Cerebellum (tissue), 4 donors: ENCODE measurements at places on chromosomes 1 and 21.

DNA sequence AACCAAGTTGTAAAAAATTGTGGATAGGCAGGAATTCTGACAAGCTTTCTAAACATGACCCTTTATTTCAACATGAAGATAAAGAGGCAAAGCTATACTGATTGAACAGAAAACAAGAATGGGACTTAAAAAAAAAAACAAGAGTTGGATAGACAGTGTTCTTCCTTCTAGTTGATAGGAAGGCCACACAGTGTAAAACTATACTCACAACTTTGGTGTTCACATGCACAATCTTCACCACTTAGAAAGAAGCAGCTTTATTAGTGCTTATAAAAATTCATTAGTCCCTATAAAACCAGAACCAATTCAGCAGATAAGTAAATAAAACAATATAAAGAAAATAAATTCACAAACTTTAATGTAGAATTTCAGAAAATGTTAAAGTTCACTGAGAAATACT is 101.8 kb downstream of the AKT3 start:
- DNase-seq = no peak

GRCh38 chr1:1684031-1684681 is 8.4 kb downstream of the SLC35E2B start:
- DNase-seq = no peak

GRCh38 chr1:155809088-155809487 is 47.9 kb downstream of the GON4L start:
- no peak for DNase-seq

DNA sequence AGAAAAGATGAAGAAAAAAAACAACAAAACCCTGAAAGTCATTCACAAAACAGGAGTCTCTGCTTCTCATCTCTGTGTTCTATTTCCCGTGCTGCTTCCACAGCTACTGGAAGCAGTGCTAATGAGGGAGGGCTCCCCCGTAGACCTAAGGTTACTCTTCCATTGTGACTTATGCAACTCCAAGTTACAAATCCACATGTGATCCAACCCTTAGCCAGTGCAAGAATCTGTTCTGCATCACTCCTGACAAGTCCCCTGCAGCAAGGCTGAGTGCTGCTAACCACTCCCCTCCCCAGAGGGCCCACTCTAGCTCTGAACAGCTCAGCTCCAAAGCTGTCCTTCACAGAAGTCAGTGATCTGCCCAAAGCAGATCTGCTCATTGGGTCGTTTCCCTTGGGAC is 10.3 kb downstream of the DNALI1 start:
- DNase-seq = no peak

GRCh38 chr1:223549740-223550139 is 115.8 kb downstream of the CAPN8 start:
- no peak for DNase-seq

DNA sequence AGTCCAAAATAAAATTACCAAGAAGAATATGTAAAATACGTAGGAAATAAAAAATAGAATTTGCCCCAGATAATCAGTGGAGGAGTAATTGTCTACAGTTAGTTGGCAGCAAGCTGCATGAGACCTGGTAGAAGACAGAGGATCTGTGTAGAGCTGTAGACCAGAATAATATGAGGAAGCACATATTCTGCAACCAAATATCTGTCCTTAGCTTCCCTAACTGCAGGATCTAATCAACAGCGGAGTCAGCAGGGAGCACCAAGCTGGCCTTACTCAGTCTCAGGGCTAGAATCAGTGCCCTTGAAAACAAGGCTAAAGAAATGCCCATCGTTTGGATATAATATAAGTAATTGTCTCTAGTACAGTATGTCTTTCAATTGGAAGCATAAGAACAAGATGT is 6.1 kb upstream of the GCSAML start:
- no peak for DNase-seq

DNA sequence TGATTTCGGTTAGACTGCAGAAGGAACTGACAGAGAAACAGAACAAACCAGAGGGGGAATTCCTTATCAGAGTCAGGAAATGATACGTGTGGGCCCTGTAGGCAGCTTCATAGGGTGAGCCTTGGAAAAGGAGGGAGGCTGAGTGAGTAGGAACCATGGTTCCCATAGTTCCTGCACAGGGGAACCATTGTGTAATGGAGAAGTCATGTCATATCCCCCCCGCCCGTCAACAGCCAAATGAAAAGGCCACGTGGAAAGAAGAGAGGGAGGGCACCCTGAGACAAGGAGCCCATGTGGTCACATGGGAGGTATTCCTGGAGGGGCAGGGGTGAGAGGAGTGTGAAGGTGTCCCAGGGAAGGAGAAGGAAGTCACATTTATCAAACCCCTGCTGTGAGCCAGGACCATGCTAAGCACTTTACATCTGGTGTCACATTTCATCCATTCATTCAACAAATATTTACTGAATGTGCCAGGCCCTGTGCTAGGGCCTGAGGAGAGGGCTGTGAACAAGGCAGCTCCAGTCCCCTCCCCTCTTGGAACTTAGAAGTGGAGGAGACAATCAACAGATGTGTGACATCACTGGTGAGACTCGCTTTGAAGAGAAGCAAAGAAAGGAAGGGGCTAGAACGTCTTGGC is 15.7 kb upstream of the FGR start:
- no peak for DNase-seq

- DNase-seq = no peak
Measured at GRCh38 chr1:171266930-171267329, 18.6 kb downstream of the FMO1 start.

DNA sequence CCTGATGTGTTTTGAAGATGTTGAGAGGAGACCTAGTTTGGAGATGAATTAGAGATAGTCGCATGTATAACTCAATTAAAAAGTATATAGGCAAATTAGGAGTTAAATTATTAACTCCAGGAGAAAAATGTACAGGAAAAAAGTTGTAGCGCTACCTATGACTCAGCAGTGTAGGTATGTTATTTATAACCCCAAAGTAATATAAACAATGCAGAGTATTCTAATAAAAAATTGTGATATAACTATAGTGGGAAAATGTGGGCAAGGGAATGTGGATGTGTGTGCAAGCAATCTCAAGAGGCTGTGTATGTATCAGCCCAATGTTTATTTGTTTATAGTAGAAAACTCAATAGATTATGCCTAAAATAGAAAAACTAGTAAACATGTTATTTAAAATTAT is 144.5 kb downstream of the BRINP2 start:
- DNase-seq = no peak

- peak; percentile 50 for DNase-seq
Measured at GRCh38 chr1:1889847-1890505, 911 bp downstream of the GNB1 start.

GRCh38 chr1:38785285-38786039 is 74.1 kb downstream of the RRAGC start:
- DNase-seq = no peak

- no peak for DNase-seq
Measured at GRCh38 chr1:67843331-67843730, 10.1 kb upstream of the GNG12 start.

- no peak for DNase-seq
Measured at GRCh38 chr1:116166011-116166571, 54.9 kb downstream of the MAB21L3 start.

DNA sequence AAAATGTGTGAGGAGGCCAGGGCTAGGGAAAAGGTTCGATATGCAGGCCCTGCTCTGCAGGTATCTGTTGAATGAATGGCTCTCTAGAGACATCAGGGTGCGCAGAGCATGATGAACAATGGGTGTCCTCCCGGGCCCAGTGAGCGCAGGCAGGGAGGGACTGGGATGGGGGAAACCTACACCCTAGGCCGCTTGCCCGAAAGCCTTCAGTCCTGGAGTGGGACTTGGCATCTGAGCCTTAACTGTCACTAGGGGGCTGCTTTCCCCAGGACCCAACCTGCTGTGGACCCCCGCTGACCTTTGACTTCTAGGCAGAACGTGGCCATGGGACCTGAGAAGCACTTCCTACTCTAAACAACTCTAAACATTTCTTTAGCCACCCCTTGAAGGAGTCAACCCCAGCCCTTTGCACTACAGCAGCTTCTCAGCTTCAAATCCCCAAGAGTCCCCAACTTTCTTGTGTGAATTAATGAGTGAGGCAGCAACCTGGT is 444 bp upstream of the MAP3K6 start:
- no peak for DNase-seq

- no peak for DNase-seq
Measured at GRCh38 chr21:42495027-42495426, 997 bp downstream of the RSPH1 start.

- peak; percentile 93 for DNase-seq
Measured at GRCh38 chr1:19344372-19344810, 32.3 kb downstream of the SLC66A1 start.

- no peak for DNase-seq
Measured at GRCh38 chr21:29490016-29490415, 191.3 kb downstream of the BACH1 start.

- no peak for DNase-seq
Measured at GRCh38 chr1:93414749-93415148, 33.2 kb upstream of the FNBP1L start.

GRCh38 chr1:201348211-201348566 is 29.3 kb downstream of the TNNT2 start:
- peak; percentile 48 for DNase-seq

GRCh38 chr1:238264951-238265350 is 374.2 kb upstream of the ZP4 start:
- no peak for DNase-seq

- no peak for DNase-seq
Measured at GRCh38 chr1:10904396-10905358, 107.8 kb upstream of the TARDBP start.

DNA sequence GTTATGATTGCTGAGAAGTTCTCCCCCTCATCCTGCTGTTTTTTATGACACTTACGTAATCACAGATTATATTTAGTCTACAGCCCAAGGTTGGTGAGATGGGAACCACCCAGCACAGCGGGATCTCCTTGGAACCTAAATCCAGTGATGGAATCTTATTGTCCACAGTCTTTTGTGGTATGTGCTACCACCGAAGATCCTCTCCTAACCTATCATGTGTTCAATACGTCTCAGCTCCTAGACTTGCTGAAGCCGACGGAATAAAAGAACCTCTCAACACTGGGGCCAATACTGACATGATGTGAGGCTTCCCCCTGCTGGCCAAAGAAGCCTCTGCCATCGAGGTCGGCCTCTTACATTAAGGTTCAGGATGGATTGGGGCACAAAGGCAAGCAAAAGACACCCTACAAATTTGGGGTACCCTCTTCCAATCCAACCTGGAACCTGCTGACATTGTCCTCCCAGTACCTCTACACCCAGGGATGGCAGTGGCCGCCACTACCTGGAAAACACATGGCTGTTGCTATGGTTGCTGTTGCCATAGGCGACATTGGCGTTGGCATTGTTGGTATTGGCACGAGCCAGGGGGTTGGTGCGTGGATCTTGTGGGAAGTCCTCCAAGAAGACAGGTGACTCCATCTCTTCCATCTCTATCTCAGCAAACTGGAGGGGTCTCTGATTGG is 19.4 kb upstream of the KIF21B start:
- DNase-seq = peak; percentile 55

DNA sequence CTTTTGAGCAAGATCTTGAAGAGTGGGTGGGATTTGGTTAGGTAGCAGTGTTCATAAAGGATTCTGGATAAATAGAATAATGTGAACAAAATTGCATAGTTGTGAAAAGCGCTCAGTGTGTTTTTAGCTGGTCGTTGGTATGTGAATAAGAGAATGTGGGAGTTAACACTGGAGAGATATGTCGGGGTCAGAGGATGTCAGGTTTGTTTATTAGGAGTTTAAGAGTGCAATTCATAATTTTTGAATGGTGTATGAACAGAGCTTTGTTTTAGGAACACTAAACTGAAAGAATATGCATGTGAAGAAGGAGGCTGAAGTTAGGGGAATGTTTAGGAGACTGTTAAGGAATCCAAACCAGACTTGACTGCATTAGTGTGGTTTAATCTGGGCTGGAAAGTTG is 9.4 kb downstream of the USP16 start:
- DNase-seq = no peak

DNA sequence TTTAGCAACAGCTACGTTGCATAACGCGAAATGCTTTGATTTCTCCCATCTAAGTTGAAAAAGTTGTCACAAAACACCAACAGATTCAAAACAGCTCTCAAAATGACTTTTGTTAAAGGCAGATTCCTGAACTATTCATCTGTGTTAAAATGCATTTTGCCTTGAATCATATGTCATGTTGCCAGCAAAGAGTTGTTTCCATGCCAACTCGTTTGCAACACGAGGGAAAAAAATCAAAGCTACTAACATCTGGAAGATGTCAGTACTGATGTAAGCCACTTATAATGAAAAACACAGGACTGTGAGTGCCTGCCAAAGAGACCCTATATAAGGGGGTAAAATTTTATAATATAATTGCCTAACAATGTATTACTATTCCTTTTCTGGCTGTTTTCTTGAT is 182.7 kb upstream of the PTBP2 start:
- no peak for DNase-seq

DNA sequence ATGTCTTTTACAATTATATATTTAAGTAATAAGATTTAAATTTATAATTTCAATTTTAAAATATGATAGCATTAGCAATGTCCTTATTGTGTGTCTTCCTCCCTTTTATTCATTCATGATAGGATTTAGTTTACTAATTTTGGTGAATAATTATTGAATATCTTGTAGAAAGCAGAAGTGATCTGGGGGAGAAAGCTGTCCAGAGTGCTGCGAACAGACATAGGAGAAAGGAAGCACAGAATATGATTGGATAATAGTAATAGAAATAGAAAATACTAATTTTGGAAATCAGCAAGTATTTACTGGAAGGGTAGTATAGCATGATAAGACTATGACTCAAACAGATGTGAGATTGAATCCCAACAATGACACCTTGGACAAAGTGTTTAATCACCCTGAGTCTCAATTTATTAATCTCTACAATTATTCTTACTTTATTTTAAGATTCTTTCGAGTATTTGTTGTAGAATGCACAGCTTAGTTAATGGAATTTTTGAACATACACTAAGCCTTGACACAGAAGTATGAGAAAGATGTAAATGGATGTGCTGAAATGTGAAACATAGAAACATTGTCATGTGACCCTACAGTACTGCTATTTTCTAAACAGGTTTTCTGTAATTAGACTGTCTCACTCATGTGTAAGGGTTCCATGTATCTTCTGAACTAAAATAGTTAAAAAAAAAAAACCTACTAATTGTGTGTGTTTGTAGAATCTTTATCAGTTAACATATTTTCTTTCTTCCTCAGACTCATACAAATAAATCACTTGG is 7.9 kb downstream of the SH3GLB1 start:
- DNase-seq = no peak

- DNase-seq = no peak
Measured at GRCh38 chr1:157813269-157813668, 6.7 kb downstream of the FCRL1 start.

DNA sequence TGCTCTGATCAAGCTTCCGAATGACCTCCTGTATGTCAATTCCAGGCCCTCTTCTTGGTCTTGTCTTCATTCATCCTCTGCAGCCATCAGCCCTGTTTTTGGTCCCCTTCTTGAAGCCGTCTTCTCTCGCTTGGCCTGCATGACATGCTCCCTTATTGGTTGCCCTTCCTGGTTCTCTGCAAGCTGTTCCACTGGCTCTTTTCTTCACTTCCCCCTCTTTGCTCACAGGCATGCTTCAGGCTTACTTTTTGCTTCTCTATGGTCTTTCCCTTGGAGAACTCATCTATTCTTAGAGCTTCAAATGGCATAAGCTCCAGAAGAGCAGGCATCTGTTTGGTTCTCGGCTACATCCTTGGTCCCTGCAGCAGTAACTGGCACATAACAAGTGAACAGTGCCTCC is 38.8 kb downstream of the PDPN start:
- no peak for DNase-seq
